ENCODE measurements at places on chromosomes 13 and 19.

DNA sequence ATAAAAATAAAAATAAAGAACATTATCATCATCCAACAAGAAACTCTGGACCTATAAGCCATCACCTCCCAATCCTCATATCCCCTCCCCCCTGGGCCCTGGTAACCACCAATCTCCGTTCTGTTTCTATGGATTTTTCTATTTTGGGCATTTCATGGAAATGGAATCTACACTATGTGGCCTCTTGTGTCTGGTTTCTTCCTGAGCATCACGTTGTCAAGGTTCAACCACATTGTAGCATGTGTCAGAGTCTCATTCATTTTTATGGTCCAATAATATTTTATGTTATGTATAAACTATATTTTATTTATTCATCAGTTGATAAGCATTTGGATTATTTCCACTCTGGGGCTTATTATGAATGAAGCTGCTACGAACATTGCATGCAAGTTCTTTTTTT lies 26.9 kb downstream of the SULT2B1 start:
- DNase-seq = no peak

GRCh38 chr13:22777207-22777606 lies 403.6 kb upstream of the SGCG start:
- no peak for DNase-seq

DNA sequence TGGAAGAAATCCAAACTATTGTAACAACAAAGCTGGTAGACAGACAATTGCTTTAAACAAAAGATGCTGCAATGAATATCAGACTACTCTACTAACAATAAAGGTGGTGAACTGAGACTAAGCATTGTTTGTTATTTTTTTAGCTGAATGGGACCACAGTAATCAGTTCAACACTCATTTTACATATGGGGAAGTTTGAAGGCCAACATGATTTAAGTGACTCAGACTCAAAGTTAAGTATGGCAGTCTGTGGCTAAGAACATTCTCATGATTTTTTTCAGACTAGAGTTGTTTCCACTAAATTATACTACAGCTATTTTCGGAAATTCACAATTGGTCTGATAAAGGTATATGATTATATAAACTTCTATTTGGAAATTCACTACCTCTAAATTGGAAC lies 10.4 kb downstream of the EXOSC8 start:
- DNase-seq = no peak

- DNase-seq = no peak
Observed at GRCh38 chr13:82688400-82688994, 1193.8 kb downstream of the SLITRK1 start.

- DNase-seq = no peak
Observed at GRCh38 chr13:33112766-33113165, 96.5 kb downstream of the KL start.

DNA sequence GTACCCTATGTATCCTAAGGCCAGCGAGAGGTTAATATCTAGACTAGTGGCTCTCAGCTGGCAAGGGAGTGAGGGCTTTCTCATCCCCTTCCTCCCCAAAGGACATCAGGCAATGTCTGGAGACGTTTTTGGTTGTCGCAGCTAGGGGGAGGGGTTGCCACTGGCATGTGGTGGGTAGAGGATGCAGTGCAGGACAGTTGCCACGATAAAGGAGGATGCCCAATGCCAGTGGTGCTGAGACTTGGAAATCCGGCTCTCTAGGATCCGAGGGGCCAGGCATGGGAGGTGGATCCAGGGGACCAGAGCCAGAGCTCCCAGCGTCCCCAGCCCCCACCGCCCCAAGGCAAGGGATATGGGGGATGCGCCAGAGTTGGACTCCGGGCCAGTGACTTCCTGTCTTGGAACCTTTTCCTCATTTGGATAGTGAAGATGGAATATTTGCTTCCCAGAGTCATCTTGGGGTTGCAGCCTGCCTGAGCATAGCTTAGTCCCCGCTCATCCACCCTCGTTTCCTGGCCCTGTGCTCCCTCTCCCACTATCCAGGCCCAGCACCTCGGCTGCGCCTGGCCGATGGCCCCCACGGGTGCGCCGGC lies 4.9 kb downstream of the SSC5D start:
- no peak for DNase-seq

GRCh38 chr13:66888698-66889097 lies 341.4 kb downstream of the PCDH9 start:
- DNase-seq = no peak

DNA sequence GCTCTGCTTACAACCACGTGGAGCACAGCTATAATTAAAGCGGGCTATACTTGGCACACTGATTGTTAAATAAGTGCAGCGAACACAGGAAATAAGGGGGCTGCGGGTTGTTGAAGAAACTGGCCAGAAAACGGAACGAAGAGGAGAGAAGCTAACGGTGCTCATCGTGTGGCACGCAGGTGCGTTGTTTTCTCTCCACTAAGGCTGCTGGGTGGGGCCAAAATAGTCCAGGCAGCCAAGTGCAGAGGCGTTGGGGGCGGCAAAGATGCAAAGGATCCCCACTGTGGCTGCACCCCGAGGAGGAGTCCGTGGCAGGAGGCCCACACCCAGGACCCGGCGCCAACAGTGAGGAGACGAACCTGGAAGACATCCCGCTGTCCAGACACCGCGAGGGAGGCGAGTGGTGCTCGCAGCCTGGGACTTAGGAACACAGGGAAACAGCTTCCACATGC lies 8.1 kb upstream of the ARL11 start:
- DNase-seq = no peak

DNA sequence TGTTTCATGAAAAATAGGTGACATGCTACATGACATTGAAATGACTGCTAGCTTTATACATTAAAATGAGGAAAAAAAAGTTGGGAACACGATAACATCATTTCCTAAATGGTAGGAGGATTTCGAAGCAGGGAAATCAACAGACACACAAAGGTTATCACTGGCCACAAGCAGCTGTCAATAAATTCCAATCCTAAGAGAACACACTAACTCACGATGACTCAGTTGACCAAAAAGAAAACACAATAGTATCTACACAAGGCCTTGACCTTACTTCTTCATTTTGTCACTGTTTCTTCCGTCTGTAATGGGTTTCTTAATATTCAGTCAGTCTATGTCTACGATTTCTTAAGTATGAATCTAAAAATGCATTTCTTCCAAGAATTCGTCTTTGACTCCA lies 36.5 kb downstream of the STARD13 start:
- no peak for DNase-seq

DNA sequence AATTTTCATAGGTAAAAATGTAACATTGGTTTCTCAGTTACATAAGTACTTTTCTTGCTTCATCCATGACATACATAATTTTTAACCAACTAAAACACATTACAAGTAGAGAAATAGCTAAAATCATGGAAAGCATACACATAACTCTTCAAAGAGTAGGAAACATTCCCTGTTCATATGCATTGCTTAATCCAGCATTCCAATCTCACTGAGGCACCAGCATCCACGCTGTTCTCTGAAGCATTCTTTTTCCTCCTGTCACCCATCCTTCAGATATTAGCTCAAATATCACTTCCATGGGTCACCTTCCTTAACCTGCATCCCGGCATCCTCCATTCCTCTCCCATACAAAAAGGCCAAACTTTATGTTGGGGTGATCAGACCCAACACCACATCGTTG lies 79.1 kb downstream of the ZNF254 start:
- DNase-seq = no peak

DNA sequence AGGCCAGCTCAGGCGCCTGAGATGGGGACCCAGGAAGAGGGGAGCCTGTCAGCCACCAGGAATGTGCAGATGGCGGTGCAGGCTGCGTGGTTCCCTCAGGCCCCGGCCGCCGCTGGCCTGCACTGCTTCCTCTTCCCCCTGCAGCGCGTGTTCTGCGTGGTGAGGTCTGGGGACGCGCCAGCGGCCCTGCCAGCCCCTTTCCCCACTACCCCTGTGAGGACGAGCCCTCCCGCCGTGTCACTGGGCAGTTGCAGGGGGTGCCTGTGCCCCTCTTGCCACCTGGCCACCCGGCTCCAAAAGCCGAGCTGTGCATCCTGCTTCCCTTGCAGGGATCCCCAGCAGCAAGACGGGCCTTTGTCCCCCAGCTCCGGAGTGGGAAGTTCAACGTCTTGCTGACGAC lies 58.4 kb downstream of the SMARCA4 start:
- no peak for DNase-seq

DNA sequence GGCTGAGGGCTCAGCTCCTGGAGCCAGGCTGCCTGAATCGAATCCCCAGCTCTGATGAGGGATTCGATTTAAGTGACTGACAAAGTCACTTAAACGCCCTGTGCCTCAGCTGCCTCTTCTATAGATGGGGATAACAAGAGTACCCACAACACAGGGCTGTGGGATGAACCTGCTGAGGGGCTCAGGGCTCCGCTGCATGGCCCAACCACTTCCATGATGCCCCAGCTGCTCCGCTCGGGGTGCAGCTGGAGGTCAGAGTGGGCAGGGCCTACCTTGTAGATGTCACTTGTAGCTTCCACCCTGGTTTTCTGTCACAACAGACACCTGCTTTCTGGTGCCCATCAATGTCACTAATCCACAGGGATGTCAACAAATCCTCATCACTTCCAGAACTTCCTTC lies 39.2 kb downstream of the STK24 start:
- no peak for DNase-seq

DNA sequence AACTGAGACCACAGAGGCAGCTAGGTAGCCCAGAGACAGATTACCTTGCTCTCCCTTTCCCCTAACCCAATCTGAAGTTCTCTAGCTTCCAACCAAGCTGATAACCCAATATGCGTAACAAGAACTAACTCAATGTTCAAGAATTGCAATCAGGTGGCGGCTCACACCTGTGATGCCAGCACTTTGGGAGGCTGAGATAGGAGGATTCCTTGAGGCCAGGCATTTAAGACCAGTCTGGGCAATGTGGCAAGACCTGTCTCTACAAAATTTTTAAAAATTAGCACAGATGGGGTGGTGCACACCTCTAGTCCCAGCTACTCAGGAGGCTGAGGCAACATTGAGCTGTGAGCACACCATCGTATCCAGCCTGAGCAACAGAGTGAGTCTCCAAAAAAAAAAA lies 86.7 kb upstream of the IPO5 start:
- DNase-seq = no peak
